ENCODE measurements at places on chromosomes 13 and 19.

GRCh38 chr19:35740423-35741202, 1.6 kb downstream of the IGFLR1 start:
- peaks cover 62% of the 10 kb centered on the region for H3K36me3 ChIP-seq
- peak overlapping the region; percentile 95 for H3K4me3 ChIP-seq
- H3K27me3 ChIP-seq, result no peaks in the 10 kb centered on the region
- H3K27ac ChIP-seq, result peak overlapping the region; percentile 95
- peaks cover 66% of the 10 kb centered on the region for H3K4me1 ChIP-seq
- peak; percentile 89 for DNase-seq

- peak overlapping the region; percentile 97 for H3K27ac ChIP-seq
- DNase-seq, result peak; percentile 54
- no peaks in the 10 kb centered on the region for H3K27me3 ChIP-seq
- peak overlapping the region; percentile 98 for H3K4me3 ChIP-seq
Measured at GRCh38 chr19:44747739-44748425, 626 bp upstream of the BCL3 start.

GRCh38 chr19:18437491-18438330, at the start of gene ISYNA1:
Gene ISYNA1, minus strand, starts transcription at chr19:18438133. Its CDS starts 154 bp downstream, at chr19:18437979.
- no peak within 1 kb of the TSS for H3K27ac ChIP-seq
- no peak for DNase-seq
- peaks cover 39% of the 10 kb centered on the region for H3K4me1 ChIP-seq
- no peaks in the 10 kb centered on the region for H3K27me3 ChIP-seq
- H3K4me3 ChIP-seq, result peak within 1 kb of the TSS; percentile 78

DNA sequence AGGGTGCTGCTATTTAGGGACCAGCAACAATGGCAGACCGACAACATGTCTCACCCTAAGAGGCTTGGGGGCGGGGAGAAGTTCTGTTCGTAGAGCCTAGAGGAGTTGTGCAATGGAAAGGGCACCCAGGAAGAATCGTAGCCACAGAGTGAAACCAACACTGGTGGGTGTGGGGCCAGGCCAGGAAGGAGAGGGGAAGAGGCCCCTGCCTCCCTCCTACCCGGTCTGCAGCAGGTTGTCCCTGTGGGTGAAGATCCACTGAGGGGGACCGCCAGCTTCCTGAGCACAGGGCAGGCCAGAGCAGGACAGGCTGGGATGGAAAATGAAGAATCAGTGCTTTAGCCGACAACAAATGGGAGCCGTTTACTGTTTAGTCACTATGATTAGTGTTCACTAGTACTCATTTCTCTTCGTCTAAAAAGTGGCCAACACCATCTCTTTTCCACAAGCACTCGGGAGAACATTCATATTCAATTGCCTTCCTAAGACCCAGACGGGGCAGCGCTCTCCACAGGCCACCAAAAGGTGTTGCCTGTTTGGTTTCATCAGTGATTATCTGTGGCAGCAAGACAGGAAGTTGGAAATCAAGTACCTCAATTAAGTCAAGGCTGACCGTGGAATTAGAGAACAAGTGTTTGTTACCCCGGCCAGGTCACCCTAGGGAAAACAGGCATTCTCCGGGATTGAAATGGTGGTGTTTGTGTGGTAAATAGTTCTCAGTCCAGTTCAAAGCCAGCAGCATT, 1.1 kb upstream of the ATP11A start:
- no peaks in the 10 kb centered on the region for H3K36me3 ChIP-seq
- peaks cover 1% of the 10 kb centered on the region for H3K27me3 ChIP-seq
- peaks cover 36% of the 10 kb centered on the region for H3K4me1 ChIP-seq
- H3K4me3 ChIP-seq, result peak overlapping the region; percentile 87
- peak overlapping the region; percentile 84 for H3K27ac ChIP-seq
- DNase-seq, result no peak

DNA sequence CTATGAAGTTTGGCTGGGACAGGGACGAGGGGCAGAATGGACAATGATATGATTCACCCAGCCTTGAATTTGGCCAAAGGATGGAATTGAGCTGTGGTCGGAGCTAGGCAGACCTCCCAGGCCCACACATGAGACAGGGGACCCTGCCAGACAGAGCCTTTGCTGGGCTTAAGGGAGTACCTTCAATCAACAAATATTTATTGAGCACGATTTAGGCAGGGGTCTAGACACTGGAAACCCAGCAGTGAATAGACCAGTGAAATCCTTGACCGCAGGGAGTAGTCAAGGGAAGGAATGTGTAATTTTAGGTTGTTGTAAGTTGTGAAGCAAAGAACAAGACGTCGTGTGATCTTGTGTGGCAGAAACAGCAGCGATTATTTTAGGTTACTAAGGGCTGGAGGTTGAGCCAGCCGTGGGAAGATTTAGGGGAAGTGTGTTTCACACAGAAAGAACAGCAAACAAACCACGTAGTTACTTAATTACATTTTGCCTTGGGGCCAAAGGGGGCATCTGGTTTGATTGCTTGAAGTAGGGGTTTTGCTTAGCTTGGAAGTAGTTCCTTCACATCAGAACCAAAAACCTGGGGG, 16.9 kb upstream of the AP1M2 start:
- no peaks in the 10 kb centered on the region for H3K27me3 ChIP-seq
- peak overlapping the region; percentile 97 for H3K4me3 ChIP-seq
- H3K27ac ChIP-seq, result peak overlapping the region; percentile 98
- H3K4me1 ChIP-seq, result peaks cover 44% of the 10 kb centered on the region

DNA sequence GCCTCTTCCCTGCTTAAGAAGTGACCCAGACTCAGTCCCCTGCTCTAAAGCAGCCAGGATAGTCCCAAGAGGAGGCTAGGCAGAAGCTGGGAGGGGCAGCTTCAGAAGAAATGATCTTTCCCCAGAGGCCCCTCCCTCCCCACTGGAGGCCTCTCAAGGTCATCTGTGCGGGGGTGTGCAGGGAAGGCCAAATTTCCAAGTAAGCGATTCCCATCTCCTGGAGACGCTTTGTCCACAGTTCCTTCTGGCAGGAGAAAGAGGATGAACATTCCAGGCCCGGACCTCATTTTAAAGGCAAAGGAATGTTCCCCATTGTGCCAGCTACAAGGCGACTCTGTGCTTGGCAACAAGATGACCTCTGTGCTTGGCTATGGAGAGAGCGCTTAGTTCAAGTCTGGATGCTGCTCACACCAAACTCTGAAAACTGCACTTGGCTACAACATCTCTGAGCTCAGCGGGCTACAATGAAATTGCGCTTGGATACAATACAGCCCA, 23.5 kb downstream of the COL5A3 start:
- no peak overlapping the region for H3K27ac ChIP-seq
- peaks cover 6% of the 10 kb centered on the region for H3K4me1 ChIP-seq
- no peak overlapping the region for H3K4me3 ChIP-seq
- no peak for DNase-seq
- H3K27me3 ChIP-seq, result peaks cover 12% of the 10 kb centered on the region
- no peaks in the 10 kb centered on the region for H3K36me3 ChIP-seq

DNA sequence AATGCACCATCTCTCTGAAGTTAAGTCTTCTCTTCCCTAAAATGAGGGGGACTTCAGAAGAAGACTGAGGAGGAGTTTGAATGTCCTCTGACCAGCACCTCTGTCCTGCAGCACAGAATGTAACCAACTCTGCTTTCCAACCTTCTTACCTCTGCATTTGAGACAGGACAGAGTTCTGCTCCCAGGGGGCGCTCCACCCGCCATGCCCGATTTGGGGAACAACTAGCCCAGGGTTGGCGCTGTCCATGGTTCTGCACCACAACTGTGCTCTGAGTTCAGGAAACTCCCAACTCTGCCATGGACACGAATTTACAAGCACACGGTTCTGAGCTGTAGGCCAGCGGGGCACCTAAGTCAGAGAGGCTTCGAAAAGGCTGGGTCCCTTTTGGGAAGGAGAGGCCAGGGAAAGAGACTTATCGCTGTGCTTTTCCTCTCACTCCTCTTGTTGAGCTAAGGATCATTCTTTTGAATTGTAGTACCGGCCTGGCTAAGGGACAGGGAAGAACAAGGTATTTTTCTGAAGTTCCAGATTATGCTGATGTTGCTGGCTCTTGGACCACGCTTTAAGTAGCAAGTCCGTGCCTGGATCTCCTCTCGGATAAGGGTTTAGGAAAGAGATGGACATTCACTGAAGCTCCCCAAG, 22.2 kb downstream of the SIGLEC5 start:
- peaks cover 63% of the 10 kb centered on the region for H3K4me1 ChIP-seq
- no peak overlapping the region for H3K4me3 ChIP-seq
- peaks cover 44% of the 10 kb centered on the region for H3K36me3 ChIP-seq
- peak; percentile 54 for DNase-seq

GRCh38 chr13:79496188-79496587, 15.2 kb downstream of the NDFIP2 start:
- no peak for DNase-seq
- H3K27me3 ChIP-seq, result peaks cover 4% of the 10 kb centered on the region
- no peak overlapping the region for H3K4me3 ChIP-seq
- no peaks in the 10 kb centered on the region for H3K4me1 ChIP-seq
- H3K27ac ChIP-seq, result no peak overlapping the region
- no peaks in the 10 kb centered on the region for H3K36me3 ChIP-seq

All from activated B cell treated with CpG ODN at 0.5 μM for 24 hours (primary cell).